ENCODE measurements at places on chromosomes 11 and 22.

- no peak for DNase-seq
Observed at GRCh38 chr22:20836987-20837823, 21.4 kb downstream of the PI4KA start.

- no peak for DNase-seq
Observed at GRCh38 chr22:47356511-47357011, 594.1 kb downstream of the TBC1D22A start.

GRCh38 chr22:19719050-19719482 lies 4.3 kb upstream of the GP1BB start:
- DNase-seq = no peak

DNA sequence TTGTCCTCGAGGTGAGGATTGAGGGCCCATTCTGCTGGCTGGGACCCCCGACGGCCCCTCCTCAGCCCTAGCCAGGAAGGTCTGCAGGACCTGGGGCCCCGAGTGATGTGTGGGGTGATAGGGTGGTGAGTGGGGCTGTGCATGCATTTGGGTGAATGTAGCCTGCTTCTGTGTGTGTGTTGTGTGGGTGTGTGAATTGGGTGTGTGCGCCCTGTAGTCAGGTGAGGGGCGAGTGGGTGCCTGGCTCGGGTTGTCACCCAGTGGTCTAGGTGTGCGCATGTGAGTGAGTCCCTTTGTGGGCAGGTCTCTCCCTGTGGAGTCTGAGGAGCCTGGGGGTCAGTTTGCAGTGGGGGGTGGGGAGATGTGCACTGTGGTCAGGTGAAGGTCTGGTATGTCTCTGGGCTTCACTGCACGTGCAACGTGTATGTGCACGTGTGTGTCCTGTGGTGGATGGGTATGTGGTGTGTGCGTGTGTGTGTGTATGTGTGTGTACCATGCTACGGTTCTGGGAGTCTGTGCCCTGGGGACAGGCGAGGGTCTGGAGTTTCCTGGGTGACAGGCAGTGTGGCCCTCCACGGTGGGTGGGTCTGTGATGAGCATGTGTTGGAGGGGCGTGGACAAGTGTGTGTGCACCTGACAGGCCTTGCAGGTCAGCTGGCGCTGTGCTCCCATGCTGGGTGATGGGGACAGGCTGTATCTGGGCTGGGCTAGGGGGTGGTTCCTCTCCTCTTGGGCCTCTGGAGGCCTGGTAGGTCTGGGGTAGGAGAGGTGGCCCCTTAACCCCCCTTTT lies 1.0 kb downstream of the TMEM151A start:
- DNase-seq = no peak

DNA sequence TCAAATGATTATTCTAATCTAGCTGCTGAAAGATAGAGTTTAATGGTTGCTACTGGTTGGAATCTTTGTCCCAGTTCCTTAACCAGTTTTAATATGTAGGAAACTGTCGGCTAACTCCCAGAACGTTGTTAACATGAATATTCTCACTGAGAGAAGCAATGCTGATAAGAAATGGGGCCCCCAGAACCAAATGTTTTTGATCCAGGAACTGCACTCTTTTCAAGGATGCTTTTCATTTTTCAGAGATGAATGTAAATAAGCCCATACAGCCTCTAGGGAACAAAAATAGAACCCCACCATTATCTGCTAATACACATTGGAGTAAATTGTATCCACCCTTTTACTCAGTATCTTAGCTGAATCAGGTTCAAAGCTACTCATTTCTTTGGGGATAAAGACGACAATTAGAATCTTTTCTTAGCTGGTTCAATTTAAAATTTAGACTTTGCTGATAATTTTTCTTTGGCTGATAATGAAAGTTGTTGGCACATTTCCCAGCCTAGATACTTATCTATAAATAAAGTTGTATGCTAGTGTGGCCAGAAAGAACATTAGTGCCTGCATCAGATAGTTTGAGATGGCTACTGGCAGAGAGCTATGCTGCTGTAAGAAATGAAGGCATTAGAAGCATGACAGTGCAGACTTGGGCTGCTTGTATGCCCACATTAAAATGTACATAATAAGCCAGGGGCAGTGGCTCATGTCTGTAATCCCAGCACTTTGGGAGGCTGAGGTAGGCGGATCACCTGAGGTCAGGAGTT lies 323.3 kb upstream of the PDGFD start:
- DNase-seq = no peak

DNA sequence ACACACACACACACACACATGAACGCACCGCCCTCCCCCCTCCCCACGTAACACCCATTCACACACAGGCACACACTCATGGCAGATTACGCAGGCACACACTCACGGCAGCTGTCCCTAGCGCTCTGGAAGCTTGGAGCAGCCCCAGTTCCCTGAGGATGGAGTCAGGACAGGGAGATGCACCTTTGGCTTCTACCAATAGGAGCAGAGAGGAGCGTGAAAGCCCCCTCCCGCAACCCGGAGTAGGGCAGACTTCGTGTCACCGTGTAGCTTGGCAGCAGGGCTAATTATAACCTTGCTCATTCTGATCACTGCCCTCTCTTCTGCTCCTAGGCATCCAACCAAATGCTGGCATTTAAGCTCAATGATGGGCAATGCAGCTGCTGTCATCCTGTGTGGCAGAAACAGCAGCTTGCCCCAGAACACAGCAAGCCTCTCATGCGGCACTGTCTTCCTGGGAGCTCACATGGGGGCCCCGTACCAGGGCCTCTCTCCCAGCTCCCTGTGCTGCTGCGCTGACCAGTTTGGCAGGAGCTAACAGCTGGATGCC lies 31.9 kb downstream of the ANKK1 start:
- no peak for DNase-seq

DNA sequence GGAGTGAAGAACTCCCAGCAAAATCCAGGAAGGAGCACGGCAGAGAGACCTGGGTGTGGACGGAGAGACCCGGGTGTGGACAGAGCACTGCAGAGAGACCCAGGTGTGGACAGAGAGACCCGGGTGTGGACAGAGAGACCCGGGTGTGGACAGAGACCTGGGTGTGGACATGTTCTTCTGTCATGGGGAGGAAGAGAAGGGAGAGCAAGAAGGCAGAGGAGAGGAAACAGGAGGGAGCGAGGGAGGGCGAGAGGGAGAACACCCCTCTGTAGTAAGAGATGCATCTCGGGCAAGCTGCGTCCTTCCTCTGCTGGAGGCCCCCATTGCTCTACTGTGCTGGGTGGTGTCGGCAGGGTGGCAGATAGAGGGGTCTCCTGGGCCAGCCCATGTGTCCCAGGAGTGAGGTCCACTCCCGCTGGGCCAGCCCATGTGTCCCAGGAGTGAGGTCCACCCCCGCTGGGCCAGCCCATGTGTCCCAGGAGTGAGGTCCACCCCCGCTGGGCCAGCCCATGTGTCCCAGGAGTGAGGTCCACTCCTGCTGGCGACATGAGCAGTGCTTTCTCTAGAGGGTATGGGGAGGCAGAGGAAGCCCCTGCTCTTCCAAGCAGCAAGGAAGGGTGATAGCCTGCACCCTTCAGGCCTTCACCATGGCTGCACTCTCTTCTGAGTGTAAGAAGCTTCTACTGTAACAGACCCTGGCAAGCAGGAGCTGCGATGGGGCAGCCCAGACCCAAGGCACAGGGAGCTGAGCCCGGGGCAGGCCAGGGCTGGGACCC lies 934.2 kb downstream of the BRD1 start:
- DNase-seq = no peak

DNA sequence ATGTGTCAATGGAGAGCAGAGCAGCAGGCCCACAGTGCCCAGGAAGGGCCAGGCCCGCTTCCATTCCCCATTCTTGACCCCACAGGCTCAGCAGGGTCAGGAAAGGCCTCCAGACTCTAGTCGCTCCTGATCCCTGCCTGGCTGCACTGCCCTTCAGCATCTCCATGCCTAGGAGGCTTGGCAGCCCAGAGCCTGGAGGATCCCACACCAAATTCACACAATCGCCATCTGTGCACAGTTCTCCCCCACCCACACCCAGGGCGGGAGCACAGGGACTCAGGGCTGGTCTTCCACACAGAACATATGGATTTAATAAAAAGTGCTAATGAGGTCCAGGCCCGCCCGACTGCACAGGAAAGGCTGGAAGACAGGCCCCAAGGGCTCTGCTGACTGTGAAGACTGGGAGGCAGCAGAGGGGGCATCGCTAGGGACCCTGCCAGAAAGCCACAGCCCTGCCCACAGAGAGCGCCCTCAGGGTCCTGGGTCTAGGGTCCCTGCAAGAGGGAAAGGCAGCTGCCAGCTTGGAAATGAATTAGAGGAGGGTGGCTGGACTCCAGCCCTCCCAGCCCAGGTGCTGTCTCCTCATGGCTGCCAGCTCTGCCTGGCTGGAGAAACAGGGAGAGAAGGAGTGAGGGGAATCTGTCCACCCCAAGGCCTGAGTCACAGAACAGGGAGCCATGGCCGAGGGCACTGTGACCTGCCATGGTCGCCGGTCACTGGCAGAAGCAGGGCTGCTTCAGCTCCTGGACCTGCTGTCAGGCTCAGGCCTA lies 39.7 kb downstream of the DKK3 start:
- no peak for DNase-seq

GRCh38 chr11:70816156-70816678 lies 417.9 kb downstream of the CTTN start:
- no peak for DNase-seq

DNA sequence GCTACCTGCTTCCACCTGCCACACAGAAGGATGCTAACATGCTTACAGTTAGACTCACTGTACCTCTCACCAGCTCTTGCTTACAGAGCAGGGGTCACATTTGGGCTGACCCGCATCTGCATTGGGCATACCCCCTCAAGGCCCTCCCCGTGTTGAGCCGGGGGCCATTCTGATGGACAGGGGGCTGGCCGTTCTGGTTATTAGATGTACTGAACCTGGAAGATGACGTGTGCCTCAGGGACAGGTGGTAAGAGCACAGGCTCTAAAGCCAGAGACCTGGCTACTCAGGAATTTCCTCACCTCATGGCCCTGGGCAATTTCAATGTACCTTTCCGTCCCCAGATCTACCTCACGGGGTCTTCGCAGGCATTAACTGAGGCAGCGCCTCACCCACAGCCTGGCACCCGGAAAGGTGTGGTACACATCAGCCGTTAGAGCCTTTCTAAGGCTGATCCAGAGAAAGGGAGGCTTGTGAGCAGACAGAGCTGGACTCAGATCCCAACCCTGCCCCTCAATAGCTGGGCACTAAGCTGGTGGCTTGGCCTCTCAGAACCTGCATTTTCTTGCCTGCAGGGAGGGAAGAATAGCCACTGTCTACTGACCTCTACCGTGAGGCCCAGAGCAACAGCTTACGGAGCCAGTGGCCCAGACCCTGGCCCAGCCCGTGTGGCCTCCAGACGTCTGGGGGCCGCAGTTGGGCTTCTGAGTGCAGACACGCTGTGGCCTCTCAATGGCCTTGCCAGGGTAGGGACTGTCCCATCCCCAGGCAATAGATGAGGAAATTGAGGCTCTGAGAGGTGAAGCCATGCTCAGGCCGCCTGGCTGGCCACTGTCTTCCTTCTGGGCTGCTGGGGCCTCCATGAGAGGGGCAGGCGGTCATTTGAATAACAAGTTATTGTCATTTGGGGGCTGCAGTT lies 100.6 kb downstream of the MORC2 start:
- DNase-seq = no peak

GRCh38 chr22:27474112-27474571 lies 327.4 kb downstream of the MN1 start:
- DNase-seq = no peak

All from thoracic aorta (tissue), 2 donors.